ENCODE measurements at places on chromosomes 12 and 14.

- DNase-seq: no peak
Observed at GRCh38 chr12:10069976-10070375, 28.8 kb downstream of the CLEC1A start.

DNA sequence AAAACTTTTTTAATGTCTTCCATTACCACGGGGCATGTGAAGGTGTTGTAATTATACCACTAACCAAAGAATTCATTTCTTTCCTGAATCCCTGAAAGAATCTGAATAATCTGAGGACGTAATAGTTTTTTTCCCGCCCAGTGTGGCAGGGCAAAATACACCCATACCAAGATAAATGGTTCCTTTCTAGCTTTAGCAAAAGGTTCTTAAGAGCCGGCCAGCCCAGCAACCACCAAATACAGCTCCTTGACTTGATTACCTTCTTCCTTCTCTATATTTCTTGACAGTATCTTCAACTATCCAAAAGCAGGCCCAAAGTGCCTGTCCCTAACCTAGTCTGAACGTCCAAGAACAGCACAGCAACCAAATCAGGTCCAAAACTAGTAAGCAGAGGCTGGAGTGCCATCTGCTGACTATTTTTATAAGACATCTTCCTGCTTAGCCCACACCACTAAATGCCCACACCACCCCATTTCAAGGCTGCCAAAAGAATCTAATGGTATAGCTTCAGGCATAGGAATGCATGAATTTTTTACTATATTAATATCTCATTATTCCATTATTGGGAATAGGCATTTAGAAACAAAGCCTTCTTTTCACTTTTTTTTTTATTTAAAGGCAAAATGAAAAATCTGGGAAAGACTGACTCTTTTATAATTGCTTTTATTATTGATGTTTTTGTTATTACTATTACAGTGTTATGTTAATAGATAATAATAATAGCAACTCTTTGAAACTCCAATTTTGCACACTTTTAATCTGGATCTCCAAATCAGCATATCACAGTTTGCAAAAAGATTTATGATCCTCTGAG is 524.4 kb downstream of the MED13L start:
- DNase-seq: no peak

DNA sequence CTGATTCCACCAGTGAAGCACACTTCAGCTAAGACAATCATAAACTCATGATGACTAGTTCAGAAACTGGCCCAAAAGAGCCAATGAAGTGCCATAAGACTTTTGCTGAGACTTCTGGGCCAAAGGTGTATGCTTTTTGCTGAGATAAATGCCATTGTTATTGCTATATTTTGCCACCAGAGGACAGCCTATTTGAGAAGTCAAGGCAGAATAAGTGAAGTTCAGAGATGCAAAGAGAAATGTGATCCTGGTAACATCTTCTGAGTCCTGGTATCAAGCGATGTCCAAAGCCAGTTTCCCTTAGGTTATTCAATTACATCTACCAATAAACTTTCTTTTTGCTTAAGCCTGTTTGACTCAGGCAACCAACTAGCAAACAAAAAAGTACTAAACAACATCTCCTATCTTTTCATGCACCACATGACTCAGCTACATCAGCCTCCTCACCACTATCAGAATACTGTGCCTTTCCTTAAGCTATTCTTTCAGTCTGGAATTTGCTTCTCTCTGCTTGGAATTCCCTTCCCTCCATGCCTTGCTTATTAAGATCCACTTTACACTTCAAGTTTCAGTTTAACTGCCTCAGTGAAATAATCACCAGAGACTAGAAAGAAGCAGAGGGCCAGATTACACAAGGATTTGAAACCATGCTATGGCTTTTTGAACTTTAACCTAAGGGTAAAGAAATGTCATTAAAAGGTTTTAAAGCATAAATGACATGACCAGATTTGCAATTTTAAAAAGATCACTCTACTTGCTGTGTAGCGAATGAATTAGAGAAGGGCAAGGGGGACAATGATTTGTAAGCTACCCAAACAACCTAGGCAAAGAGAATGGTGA is 14.0 kb downstream of the CRY1 start:
- DNase-seq: no peak

DNA sequence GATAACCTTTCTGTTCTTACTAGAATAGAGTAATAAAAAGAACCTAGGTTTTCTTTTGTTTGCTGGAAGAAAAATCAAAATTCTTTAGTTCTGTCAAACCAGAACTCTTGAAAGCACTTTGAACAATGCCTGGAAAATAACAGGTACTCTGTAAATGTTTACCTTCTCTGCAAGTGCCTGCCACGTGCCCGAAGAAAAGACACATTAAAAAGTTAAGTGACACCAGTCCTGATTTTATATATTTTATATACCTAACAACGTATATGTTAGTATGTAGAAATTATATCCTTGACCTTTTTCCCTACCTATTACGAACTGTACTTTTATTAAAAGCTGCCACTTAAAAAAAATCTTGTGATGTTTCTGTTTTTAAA is 976 bp downstream of the THAP2 start:
- no peak for DNase-seq

DNA sequence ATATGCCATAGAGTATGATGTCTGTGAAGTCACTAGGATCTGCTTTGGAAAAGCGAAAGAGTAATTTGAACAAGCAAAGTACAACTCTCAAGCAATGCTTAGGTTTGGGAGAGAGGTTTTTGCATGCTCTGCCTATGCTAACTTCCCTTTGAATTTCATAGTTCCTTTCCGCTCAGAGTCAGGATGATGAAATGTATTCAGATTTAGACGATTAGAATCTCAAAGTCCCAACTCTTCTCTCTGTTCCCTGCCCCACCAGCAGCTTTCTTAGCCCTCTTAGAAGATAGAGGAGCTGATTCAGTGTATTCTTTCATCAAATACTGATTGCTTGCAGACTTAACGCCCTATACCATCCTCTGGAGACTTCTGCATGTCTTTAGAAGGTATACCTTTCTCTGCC is 11.5 kb downstream of the RAB5B start:
- DNase-seq: no peak

DNA sequence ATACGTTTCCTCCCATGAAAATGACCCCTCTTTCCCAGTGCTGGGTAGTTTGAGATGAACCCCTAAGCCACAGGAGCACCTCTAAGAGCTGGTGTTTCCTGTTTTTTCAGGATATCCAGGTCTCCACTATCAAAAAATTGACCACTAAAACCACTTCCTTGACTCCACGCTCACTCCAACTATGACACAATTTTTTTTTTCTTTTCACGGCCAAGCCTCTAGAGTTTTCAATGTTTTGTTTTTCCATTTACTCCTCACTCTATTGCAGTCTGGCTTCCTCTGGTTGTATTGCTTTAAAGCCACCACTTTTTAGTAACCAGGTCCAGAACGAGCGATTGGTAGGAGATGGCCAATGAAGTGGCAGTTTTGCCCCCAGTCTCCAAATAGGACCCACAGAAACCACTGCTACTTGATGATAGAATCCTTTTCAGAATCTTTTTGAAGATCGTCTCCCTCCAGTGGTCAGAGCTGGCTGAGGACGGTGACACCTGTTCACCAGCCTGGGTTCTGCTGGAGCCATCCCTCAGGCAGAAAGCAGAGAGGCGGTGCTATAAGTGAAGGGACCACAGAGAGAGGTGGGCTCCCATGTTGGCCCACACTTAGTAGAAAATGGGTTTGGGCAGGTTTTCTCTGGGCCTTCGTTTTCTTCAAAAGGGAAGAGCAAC is 454.4 kb downstream of the VRK1 start:
- DNase-seq: no peak

- DNase-seq: no peak
Observed at GRCh38 chr12:1794440-1795090, 25.8 kb upstream of the LRTM2 start.

- DNase-seq: no peak
Observed at GRCh38 chr12:70468741-70469140, 102.7 kb downstream of the KCNMB4 start.

- no peak for DNase-seq
Observed at GRCh38 chr12:49813131-49813530, 15.1 kb downstream of the NCKAP5L start.

DNA sequence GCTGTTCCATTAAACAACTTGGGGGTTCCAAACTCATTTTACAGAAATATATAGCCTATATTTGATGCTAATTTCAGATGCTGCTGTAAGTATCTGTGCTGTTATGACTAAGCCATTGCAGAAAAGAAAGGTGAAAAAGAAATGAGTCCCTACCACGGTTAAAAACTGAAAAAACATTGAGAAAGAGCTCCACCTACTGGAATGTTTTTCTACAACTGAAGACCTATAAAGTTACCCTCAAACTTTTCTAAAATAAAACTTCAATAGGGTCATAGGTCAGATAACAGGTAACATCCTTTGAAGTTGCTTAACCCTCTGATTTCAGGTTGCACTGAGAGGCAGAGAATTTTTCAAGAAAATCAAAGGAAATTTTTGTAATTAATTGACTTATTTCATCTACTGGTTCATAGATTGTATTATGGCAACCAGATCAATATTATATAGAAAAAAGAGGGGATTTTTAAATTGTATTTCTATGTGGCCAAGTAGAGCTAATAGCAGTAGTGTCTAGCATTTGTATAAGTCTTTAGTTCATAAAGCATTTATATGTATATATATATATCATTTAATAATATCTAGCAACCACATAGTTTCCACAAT is 279.9 kb downstream of the RPS29 start:
- DNase-seq: no peak

- no peak for DNase-seq
Observed at GRCh38 chr12:112891093-112892024, 15.4 kb upstream of the OAS1 start.

DNA sequence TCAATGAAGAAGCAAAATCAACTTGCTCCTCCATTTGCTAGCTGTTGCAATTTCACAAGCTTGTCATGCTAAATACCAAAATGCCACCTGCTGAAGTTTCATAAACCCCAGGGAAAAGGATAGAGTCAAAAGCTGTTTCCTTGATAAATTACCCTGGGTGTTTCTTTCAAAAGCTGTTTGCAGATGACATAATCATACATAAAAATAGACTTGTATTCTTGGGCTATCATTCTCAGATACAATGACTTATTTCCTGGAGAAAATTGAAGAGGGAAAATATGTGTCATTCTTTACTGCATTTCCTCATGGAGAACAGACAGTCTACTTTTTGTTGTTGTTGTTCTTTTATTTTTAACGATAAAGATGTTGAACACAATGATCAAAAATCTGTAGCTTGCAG is 119.2 kb downstream of the GALC start:
- no peak for DNase-seq

DNA sequence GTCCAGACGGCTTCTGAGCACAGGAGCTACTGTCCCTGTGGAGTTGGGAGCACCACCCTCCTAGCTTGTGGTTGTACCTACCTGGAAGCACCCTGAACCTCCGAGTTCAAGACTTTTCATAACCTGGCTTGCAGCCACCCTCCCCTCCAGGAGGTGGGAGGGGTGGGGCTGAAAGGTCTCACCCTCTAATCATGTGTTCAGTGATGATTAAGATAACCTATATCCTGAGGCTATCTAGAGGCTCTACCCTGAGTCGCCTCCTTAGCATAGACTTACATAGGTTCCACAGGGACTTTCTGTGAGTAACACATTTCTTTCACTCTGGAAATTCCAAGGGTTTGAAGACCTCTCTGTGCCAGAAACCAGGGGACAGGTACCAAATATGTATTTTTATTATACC is 146.5 kb downstream of the CFAP54 start:
- no peak for DNase-seq

- no peak for DNase-seq
Observed at GRCh38 chr12:104353012-104353981, 49.8 kb downstream of the EID3 start.

- DNase-seq: no peak
Observed at GRCh38 chr14:92241966-92242595, 80.9 kb upstream of the SLC24A4 start.

DNA sequence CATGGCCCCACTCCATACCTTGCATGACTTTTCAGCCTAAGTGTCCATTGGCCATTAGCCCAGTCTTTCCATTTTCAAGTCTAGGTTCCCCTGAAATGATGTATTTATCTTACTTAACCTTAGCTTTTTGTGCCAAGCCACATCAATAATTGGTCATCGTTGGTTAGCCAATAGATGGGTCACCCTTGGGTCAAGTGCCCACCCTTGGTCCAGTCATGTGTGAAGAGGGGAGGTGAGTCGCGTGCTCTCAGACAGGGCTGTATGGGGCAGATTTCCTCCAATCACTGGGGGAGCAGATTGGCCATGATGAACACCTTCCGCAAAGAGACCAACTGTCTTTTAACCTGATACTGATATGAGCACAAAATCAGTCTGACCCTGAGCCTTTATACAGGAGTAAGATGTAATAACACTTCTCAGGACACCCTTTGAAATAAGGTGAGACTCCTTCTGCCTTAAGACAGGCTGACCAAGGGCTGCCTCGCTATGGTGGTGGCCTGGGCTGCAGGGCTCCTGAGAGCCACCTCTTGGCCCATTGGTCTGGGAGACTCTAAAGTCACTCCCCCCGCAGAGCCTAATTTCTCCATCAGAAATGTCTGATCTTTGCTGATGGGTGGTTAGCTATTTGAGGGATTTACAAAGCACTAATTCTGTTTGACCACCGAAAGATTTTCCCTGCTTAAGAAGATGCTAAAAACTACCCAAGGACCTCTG is 143.2 kb downstream of the ZFP36L1 start:
- DNase-seq: no peak

DNA sequence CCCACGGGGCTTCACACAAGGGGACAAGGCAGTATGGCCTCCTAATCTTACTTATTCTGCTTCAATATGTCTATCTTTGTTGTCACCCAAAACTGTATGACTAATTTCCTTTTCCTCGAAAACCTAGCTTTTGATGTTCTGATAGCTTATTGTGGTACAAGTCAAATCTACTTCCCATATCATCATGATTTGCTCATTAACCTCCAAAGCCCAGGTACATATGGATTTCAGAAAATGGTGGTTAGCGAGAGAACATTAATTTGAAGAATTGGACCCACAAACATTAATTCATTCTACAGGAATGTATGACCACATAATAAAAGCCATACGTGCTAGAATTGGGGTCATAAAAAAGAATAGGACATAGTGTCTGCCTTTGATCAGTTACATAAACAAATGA is 412.5 kb downstream of the CCDC91 start:
- no peak for DNase-seq

DNA sequence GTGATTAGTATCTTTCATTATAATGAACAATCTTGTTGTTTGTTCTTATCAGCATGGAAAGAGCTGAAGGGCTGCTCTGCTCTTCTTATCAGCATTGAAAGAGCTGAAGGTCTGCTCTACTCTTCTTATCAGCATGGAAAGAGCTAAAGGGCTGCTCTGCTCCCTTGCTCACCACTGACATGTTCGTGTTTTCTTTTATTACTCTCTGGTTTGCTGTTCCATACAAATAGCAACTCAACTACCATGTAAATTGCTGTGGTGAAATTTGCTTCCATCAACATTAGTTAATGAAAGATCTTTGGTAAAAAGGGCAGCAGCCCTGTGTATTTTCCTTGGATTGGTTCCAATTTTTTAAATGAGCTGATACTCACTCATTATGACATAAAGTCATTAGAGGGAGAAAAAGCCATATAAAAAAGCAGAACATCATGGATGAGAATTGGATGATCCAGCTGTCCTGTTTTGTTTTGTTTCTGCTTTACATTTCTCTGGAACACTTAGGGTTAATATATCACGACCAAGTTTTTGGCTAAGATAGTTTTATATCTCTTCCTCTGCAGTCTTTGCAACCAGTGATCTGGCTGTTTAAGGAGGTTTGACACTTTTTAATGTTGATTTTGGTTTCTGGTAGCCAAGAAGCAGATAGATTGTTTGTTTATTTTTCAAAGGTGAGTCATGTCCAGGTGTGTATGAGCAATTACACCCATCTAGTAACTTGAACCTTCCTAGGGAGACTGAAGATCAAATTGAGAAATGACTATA is 356.6 kb downstream of the CEP128 start:
- DNase-seq: no peak

GRCh38 chr12:5796171-5796958 is 148.7 kb downstream of the ANO2 start:
- no peak for DNase-seq

Data from activated CD4-positive, alpha-beta T cell treated with anti-CD3 and anti-CD28 coated beads, Interleukin-2, amount 50 U/mL, for 4 hours (primary cell).